Daoy (cell line): ENCODE measurements at places on chromosomes 4 and X. TPM values are rescaled to one million over a fixed set of nuclear protein-coding genes. Genes with fewer than 3 reads are reported as not detected.

ARHGAP4 gene
- 2.2 and 2.6 TPM in 2 replicates for total RNA-seq

ATP2B3 gene
- total RNA-seq = not detected in 2 replicates

MAGEA12 gene
- total RNA-seq = 53.0 and 60.6 TPM in 2 replicates

AKAP14 gene
- not detected in 2 replicates for total RNA-seq

SPANXD gene
- total RNA-seq = 1.5 TPM in 1 of 2 replicates, not detected in the other

ANKRD37 gene
- 0.36 and 0.97 TPM in 2 replicates for total RNA-seq

NSUN7 gene
- 0.51 and 3.0 TPM in 2 replicates for total RNA-seq

SPANXC gene
- 15.4 and 35.2 TPM in 2 replicates for total RNA-seq

GYG2 gene
- total RNA-seq = 1.0 TPM in 1 of 2 replicates, not detected in the other

BEX2 gene
- 9.7 and 14.0 TPM in 2 replicates for total RNA-seq

AKAP17A gene
- 14.8 and 16.7 TPM in 2 replicates for total RNA-seq

- no peak for DNase-seq
These were observed 321.3 kb downstream of the PTTG2 start for GRCh38 chr4:38281371-38282071.

DNA sequence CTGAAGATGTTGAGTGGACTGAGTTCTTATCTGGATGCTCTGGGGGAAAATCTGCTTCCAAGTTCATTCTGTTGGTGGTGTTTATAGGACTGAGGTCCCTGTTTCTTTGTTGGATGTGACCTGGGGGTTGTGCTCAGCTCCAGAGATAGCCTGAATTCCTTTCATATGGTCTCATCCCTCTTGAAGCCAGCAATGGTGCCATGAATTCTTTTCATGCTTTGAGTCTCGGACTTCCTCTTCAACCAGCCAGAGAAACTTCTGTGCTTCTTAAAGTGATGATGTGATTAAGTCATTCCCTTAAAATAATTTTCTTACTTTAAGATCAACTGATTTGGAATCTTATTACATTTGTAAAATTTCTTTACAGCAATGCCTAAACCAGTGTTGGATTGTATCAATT, 233.8 kb upstream of the UGT8 start:
- peak; percentile 33 for DNase-seq

- DNase-seq = no peak
These were observed 104.6 kb downstream of the DTHD1 start for GRCh38 chr4:36385951-36386571.

- no peak for DNase-seq
These were observed 605.1 kb downstream of the BCOR start for GRCh38 chrX:39492497-39493162.

DNA sequence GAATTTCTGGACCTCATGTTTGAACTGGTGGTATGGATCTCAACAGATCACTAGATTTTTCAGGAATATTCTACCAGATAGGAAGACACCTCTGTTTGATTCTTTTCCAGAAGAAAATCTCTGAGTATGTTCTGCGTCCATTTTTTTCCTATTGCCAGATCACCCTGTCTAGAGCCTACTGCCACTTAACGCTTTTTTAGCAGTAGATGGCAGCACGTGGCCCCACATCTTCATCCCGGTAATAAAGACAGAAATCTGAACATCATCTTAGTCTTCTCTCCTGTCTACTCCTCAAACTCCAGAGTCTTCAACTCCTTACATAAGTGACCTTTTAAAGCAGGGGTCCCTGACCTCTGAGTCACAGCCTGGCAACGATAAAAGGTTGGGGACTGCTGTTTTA, 184.7 kb downstream of the TMA16 start:
- peak; percentile 10 for DNase-seq

GRCh38 chr4:156954587-156954986, 17.0 kb downstream of the PDGFC start:
- DNase-seq = no peak

GRCh38 chrX:40685362-40685918, 38.1 kb upstream of the CXorf38 start:
- no peak for DNase-seq

DNA sequence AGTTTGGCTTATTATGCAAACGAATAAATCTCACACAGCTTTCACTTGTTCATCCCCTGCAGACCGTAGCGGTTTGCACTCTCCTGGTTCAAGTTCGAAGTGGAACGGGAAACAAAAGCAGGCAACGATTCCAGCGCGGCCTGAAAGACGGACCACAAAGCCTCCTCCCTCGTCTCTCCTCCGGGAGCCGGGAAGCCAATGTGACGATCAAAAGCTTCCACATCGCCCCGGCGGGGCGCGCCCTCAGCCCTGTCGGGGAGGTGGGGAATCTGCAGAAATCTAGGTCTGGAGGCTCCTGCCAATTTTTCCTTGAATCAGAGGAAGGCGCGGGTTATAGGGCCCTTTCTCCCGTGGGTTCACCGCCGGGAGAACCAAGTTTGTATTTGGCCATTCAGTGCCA, 16.9 kb upstream of the ZIC3 start:
- DNase-seq = no peak

DNA sequence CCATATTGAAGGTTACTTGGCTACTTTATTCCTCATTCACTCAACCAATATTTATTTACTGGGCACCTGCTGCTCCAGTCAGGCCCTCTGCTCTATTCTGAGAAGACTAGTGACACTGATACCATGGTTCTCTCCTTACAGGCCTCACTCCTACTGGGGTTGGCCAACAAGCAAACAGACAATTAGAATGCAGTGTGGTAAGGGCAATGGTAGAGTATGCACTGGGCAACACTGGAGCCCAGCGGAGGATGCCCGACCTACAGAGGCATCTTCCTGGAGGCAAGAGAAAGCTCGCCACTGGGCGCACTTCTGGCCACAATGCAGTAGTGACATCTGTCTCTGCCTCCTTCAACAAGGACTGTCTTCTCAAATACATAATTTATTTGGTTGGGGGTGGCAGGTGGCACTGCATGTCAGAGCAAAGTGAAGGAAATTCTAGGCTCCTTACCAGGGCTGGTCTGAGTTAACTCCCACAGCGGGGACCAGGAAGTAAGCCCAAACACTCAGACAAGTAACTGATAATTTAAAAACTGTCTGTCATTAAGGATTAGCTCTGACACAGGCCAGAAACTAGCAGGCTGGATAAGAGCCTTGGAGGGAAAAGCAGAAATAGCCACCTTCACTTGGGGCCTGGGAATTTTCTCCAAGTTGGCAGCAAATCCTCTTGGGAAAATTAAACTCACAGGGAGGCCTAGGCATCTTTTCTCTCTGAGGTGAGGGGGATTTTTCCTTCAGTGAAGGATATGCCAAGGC, 150.7 kb upstream of the EOLA2 start:
- DNase-seq = no peak

DNA sequence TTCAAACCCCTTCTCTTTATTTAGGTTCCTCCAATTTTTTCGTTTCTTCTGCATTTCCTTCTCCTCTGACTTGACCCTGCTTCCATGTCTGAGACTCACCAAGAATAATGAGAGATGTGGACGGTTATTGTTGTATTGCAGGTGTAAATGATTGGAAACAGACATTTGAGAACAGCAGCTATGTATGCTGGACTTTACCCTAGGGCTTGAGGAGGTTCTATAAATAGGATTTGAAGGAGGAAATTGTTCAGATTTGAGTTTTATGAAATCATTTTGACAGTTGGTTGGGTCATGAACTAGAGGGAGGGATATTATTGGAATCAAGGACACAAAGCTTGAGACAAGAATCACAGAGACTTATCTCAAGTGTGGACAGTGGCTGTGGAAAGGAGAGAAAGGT, 614.6 kb upstream of the CPEB2 start:
- no peak for DNase-seq

DNA sequence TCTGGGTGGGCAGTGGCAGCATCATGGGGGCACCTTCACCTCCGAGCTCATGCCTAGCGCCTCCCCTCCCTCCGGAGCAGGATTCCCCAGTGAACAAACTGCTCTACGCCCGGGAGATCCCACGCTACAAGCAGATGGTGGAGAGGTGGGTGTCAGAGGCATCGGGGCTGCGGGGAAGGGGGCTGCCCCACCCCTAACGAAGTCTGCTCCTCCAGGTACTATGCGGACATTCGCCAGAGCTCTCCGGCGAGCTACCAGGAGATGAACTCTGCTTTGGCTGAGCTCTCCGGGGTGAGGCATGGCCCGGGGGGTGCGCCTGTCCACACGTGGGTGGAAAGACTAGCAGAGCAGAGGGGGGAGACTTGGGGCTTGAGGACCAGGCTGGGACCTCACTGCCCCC, 2.7 kb upstream of the SRPK3 start:
- DNase-seq = no peak

GRCh38 chrX:22912616-22913015, 87.1 kb upstream of the DDX53 start:
- DNase-seq = no peak

DNA sequence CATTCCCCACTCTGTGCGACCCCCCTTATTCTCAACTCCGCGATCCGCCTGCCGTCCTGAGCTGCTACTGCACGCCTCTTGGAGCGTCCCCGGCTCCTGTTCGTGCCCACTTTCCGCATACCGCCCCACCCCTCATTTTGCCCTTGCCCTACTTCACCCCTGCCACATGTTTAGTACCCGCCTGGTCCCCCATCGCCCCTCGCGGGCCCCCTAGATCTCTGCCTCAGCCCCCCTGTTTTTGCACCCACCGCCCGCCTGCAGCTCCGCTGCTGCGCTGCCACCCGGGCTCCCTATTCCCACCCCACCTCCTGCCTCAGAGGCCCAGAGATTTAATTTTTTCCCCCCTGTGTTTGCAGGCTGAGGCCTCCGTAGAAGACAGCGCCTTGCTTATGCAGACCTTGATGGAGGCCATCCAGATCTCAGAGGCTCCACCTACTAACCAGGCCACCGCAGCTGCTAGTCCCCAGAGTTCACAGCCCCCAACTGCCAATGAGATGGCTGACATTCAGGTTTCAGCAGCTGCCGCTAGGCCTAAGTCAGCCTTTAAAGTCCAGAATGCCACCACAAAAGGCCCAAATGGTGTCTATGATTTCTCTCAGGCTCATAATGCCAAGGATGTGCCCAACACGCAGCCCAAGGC, 1.4 kb downstream of the MAGED1 start:
- DNase-seq = peak; percentile 6

DNA sequence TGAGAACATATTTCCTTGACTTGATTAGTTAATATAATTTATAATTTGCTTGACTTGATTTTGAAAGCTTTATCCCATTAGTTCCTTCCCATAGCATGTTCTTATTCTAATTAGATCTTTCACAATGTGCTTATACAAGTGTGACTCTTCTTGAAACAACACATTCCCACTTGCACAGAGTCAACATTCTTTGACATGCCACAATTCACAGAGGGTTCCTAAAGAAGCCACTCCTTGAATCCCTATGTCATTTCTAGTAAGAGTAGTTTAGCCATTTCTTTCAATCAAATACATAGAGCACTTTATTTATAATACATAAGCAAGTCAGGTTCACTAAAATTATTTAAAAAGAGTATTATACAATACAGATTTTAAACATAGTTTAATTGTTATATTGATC, 228.9 kb upstream of the GRID2 start:
- no peak for DNase-seq

- DNase-seq = no peak
These were observed 34.9 kb downstream of the GYG2 start for GRCh38 chrX:2863646-2864045.

- DNase-seq = no peak
These were observed 644.4 kb downstream of the TRIML1 start for GRCh38 chr4:188783606-188784160.

- DNase-seq = no peak
These were observed 203.4 kb downstream of the ZNF674 start for GRCh38 chrX:46341767-46342322.

DNA sequence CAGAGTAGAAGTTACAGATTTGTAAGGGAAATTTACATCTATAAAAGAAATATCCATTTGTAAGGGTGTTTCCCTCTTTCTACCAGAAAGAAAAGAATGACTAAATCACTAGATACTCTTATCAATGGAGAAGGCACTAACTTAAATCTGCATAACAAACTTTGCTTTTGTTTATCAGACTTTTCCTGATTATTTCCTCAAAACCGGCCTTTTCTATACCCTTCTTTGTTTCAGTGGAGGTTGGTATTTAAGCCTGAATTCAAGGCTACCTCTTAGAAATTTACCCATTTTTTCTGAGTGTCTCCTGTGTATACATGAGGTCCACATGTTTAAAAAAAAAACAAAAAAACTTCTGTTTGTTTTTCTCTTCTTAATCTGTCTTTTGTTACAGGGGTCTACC, 80.4 kb upstream of the GRPR start:
- DNase-seq = no peak

DNA sequence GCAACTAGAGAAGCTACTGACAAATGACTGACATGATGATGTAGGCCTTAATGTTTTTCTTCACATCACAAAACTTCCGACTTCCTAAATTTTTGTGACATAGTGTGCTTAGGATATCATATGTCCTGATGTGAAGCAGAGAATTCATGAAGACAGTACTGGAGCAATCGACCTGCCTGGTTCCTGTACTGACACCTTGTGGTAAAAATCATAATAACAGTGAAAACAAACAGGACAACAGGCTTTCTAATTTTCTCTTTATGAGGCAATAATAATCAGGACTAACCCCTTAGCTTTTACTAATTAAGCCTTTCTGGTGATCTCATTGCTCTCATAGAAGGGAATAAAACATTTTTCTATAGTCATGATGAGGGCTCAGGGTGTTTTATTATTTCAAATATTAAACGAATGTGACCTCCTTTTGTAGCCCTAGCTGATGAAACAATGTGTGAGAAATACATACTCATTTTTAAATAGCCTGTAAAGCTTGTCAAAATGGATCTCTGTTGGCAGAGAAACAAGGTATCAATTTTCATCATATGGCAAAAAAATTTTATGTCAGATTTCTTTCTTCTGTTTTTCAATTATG, 158.4 kb downstream of the TENT5D start:
- DNase-seq = no peak

DNA sequence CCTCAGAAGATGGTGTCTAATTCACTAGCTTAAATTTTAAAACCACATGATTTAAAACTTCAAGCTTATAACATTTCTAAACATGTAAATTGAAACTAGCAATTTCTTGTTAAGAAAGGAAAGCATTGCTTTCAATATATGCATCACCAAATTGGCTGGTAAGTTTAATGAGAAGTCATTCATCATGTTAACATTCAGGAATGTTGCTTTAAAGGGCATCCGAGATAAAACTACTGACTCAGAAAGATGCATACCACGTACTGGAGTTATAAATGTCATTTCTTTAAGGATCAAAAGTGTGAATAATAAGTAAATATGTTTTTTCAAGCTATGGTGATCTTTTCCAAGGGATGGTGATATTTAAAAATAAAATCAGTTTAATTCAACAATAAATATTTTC, 83.3 kb upstream of the VCX2 start:
- DNase-seq = no peak

- peak; percentile 71 for DNase-seq
These were observed 1624.8 kb upstream of the TENM3 start for GRCh38 chr4:180618396-180618795.
